ENCODE measurements at places on chromosomes 16 and 17.

GRCh38 chr16:77611386-77611785 is 110.9 kb upstream of the NUDT7 start:
- no peak for DNase-seq

- DNase-seq: no peak
Measured at GRCh38 chr17:12209632-12210191, 189.0 kb downstream of the MAP2K4 start.

- no peak for DNase-seq
Measured at GRCh38 chr16:4957420-4957719, 760 bp upstream of the SEC14L5 start.

GRCh38 chr17:21462237-21462636 is 86.1 kb downstream of the KCNJ12 start:
- no peak for DNase-seq

DNA sequence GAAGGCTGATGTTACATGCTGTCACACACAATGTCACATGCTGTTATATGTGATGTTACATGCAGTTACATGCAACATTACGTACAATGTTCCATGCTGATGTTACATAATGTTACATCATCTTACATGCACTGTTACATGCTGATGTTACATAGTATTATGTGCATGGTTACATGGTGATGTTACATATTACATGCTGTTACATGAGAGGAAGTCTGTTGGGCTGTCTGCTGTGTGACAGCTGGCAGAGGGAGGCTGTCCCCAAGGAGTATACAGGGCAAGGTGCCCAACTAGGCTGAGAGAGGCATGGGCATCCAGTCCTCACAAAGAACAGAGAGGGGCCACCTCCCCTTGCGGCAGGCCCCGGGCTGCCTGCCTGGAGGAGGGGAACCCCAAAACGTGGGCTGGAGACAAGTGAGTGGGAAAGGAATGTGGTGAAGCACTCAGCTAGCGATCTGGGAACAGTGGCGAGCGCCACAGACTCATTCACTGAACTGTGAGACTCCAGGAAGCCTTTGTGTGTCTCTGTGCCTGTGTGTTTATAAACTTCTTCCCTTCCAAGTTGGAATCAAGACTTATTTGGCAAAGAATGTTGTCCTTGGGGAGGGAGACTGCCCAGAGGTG is 30.6 kb downstream of the TMEM92 start:
- DNase-seq: no peak

DNA sequence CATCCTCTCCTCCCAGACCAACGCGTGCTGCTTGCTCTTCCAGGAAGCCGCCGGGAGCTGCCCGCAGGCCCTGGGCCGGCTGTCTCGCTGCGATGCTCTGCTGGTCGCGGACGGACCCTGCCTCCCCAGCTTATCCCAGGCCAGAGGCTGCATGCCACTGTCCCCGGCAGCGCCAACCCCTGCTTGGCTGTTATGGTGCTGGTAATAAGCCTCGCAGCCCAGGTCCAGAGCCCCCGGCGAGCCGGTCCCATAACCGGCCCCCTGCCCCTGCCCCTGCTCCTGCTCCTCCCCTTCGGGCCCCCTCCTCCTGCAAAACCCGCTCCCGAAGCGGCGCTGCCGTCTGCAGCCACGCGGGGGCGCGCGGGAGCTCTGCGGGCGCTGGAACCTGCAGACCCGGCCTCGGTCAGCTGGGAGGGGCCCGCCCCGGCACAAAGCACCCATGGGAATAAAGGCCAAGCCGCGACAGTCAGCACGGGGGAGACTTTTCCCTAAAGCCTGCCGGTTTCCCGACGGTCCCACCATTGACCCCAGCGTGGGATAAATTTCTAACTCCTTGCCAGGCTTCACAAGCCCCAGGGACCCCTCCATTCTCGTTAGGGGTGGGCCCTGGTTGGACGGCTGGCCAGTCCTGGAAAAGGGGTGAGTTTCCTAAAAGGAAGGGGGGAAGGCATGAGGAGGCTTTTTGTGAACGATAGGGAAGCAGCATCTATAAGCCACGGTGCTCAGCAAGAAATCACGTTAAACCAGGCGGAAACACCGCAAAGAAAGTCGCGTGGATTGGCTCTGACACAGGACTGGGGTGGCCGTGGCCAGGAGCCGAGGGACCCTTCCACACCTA is 11.2 kb downstream of the ENPP7 start:
- peak; percentile 69 for DNase-seq

DNA sequence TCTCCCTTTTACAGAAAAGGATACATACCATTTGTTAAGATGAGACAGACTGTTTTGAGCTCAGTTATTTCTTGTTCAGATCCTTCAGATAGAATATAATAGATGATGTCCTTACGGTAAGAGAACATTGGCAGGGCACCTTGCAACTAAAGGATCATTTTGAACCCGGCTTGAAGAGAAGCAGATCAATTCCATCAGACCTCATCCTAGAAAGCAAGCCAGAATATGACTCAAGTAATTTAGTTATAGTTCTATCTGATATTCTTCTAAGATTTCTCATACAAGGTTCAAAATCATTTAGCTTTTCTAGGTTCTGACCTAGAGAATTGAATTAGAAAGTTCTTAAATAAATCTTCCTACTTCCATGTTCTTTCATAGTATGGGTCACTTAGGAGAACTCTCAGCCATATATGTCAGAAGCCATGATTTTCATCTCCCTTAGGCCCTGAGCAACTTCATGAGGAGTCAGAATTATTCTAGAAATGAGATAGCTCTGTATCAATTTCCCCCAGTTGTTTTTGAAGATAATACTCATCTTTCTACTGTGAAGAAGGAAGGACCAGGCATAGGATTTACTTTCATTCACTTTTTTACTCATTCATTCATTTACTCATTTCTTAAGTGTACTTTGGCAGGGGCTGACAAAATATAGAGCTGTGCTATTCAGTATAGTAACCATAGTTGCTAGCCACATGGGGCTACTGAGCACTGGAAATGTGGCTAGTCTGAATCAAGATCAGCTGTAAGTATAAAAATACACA is 2.5 kb upstream of the CMTM1 start:
- no peak for DNase-seq

GRCh38 chr17:50527155-50527762 is 5.3 kb upstream of the EPN3 start:
- no peak for DNase-seq

DNA sequence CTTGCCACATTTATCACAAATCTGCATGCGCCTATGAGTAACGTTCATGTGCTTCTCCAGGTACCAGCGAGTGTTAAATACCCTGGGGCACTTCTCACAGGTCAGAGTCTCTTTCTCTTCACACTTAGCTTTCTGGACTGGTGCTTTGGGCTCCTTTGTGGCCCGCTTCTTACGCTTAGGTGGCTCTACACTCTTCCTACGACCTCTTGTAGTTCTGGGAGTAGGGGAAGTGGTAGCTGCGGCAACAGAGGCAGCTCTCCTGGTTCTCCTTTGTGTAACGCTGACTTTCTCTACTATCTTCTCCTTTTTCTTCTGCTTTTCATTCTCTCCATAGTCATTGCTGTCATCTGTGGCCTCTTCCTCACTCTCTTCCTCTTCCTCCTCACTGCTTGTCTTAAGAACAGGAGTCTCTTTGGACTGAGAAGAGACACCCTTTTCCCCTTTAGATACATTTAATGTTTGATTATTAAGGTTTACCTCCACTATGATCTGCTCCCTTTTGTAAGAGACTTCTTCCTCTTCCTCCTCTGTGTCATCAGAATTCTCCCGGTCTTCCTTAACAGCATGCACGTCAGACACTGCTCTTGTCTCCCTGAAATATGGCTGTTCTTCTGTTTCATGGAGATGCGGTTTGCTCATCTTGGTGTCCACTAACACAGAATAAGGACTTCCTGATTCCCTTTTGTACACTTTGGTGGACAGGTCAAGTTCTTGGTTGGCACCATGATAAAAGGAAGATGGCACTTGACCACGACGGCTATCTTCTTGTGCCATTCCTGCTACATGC is 45.0 kb downstream of the ZNF652 start:
- no peak for DNase-seq

DNA sequence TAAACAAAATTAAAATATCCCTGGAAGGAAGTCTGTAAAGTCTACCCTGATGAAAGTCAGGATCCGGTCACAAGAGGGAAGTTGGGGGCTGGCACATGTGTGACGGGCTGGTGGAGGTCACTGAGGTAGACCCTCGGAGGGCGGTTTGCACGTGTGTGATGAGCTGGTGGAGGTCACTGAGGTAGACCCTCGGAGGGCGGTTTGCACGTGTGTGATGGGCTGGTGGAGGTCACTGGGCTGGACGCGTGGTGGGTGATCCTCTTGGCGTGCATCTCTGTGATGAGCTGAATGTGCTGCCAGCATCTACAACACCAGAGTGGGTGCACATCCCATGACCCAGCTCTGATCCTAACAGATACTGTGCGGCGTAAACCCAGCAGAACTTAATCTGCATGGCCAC is 43.7 kb upstream of the METRNL start:
- DNase-seq: no peak

GRCh38 chr17:17822189-17822588 is 14.6 kb downstream of the SREBF1 start:
- no peak for DNase-seq

DNA sequence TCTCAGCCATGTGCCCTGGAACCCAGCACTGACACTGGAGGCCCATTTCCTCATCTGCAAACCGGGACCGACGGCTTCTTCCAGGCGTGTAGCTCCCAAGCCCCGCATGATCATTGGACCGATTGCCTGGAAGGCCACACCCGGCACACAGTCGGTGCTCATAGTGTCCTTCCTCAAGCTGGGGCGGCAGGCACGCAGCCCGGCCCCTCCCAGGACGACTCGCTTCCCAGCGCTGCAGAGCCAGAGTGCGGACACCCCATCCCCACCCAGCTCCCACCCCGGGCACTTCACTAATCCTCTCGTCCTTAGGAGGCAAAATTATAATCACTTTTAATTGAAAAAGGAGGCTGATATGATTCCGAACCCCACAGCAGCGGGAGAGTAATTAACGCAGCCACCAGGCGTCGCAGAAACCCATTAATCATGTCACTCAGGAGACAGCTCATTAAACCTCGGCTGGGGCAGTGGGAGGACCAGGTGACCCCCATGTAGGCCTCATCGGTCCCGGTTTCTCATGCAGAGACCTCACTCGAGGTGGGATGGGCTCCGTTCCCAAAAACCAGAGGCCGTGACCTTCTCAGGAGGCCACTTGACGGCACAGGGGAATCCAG is 33.1 kb downstream of the ZNF469 start:
- no peak for DNase-seq

- no peak for DNase-seq
Measured at GRCh38 chr17:3828151-3828851, 17.7 kb downstream of the NCBP3 start.

GRCh38 chr16:6104428-6104827 is 1006.8 kb upstream of the EEF2KMT start:
- DNase-seq: no peak

- no peak for DNase-seq
Measured at GRCh38 chr16:72937360-72937759, 110.6 kb downstream of the ZFHX3 start.

GRCh38 chr17:39213852-39214251 is 11.9 kb downstream of the STAC2 start:
- DNase-seq: no peak

- DNase-seq: no peak
Measured at GRCh38 chr16:79605999-79606398, 5.5 kb upstream of the MAF start.

DNA sequence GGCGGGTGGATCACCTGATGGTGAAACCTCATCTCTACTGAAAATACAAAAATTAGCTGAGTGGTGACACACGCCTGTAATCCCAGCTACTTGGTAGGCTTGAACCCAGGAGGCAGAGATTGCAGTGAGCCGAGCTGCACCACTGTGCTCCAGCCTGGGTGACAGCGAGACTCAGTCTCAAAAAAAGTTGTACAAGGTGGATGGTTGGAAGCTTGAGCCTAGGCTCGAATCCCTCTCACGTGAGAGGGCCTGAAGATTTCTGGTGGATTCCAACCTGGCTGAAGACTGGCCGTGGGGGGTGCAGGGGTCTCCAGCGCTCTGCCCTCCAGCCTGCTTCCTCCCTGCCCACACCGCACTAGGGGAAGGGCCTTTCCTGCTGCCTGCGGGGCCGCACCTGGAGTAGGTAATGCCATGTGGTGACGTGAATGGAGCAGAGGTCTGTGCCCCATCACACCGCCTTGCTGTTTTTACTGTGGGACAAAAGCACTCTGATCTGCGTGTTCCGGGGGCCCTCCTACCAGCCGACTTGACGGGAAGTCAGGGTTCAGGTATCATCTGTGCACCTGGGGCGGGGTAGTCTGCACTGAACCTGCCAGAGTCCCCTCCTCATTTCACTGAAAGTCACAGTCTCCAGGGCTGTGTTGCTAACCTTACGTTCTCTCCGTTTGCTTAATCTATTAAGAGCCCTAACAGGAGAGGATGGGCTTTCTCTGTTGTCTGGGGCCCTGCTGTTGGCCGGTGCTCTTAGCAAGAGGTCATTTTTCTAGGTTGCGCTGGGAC is 4.2 kb downstream of the RPL13 start:
- no peak for DNase-seq

DNA sequence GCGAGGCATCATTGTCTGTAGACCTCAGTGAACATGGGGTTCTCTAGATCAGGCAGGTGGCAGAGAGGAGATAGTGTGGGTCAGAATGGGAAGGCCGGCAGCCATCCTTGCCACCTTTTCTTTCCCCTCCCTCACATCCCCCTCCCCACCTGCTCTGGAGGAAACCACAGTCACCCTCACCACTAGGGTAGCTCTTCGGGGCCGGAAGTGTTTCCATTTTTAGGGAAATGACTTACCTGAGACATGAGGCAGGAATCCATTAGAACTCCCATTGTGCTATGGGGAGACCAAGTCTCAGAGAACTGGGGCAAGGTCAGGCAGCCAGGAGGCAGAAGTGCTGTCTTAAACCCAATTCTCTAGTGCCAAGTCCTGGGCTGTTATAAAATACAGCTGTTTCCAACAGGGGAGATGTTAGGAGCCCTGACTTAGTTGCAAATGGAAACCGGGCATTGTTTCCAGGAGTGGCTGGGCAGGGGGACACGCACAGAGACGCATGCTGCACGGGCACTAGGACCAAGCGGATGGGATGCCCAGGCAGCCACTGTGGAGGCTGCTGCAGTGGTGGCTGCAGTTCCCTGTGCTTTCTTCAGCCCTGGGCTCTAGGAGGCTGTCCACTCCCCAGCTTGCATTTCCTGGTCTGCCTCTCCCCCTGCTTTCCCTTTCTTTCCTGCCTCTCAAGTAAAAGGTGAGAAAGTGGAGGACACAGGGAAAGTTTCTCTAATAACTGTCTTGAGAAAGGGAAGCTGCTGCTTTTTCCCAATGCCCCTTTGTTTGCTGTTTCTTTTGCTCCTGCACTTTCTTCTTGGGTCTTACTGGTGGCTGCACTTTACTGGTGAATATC is 2.8 kb downstream of the HAS3 start:
- DNase-seq: no peak

- no peak for DNase-seq
Measured at GRCh38 chr16:76226011-76226410, 51.2 kb upstream of the CNTNAP4 start.

- peak; percentile 71 for DNase-seq
Measured at GRCh38 chr16:30896889-30897733, 697 bp downstream of the CTF1 start.

DNA sequence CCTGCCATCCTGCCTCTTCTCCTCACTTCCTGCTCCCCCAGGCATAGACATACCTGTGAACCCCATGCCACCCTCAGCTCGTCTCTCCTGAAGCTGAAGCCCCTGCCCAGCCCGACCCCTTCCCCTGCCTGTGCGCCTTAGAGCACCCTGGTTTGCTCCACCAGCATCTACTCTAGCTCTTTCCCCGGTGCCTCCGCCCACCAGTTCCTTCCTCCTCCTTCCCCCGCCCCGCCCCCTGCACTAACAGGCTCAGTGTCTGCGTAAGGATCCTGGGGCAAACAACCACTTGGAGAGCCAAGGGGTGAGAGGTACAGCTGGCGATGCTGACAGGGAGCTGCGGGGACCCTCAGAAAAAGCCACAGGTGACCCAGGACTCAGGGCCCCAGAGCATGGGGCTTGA is 1.9 kb downstream of the GPR142 start:
- DNase-seq: peak; percentile 31

- no peak for DNase-seq
Measured at GRCh38 chr17:61157246-61157886, 242.3 kb upstream of the TBX2 start.
